Naive thymus-derived CD8-positive, alpha-beta T cell (primary cell): ENCODE measurements at places on chromosomes 3 and 15.

DNA sequence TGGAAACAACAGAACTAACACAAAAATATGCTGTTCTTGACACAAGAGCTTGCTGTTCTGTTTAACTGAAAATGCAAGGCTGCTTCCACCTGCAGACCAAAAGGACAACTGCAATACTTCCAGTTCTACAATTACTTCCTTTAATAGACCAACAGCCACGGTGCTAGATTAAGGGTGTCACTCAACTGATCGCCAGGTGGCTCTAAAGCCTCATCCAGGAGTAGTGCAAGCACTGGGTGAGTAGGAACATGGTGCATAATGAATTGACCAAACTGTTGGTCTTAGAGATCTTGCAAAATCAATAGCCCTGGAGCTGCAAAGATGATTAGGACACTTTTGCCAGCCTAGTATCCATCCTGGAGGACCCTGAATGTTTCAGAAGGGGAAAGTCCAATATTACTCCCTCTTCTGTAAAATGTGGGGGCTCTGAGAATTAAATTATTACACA is 3.6 kb upstream of the CLDN16 start:
- no peaks in the 10 kb centered on the region for H3K36me3 ChIP-seq
- H3K27me3 ChIP-seq = no peaks in the 10 kb centered on the region
- no peak overlapping the region for H3K4me3 ChIP-seq
- no peak for DNase-seq
- no peaks in the 10 kb centered on the region for H3K4me1 ChIP-seq

DNA sequence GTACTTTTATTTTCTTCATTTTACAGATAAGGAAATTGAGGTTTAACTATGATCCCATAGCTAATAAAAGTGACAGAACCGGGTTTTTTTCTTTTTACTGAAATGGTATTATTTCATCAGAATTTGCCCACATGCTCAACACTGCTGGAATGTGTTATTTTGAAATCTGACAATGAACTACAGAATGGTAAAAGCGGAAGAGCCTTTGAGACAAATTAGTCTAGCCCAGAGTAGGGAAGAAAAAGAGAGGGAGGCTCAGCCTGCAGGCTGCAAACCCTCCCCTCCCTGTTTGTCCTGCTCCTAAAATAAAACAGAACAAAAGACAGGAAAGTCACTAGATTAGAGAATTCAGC is 100.3 kb upstream of the LIPC start:
- no peaks in the 10 kb centered on the region for H3K27me3 ChIP-seq
- no peak for DNase-seq

DNA sequence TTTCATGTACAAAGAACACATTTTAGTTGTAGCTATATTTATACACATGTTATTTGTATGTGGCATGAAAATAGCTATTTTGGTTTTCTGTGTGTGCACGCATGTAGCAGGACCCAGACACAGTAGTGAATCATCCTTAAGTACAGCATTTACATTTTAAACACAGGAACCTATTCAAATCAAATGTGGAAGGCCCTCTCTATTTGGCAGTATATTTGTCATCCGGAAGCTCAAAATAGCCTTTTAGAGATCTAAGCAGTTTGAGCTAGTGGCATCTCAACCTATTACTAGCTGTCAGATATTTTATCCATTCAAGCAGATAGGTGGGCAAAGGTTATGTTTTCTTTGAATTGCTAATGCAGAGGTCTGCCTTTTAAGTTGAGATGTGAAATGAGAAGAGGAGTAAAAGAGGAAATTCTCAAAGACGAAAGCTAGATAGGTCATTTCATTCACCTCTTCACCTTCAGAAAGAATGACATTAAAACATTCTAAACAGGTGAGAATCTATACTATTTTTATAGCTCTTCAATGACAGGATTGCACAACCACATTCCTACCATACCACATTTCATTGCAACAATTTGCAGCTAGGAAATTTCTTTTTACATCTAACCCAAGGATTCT is 46.3 kb upstream of the TIPARP start:
- H3K4me1 ChIP-seq = no peaks in the 10 kb centered on the region
- DNase-seq = no peak
- no peaks in the 10 kb centered on the region for H3K27me3 ChIP-seq
- H3K4me3 ChIP-seq = no peak overlapping the region

- no peak overlapping the region for H3K4me3 ChIP-seq
- DNase-seq = no peak
- no peak overlapping the region for H3K27ac ChIP-seq
Observed at GRCh38 chr3:138068046-138068445, 47.4 kb downstream of the DZIP1L start.

- H3K27me3 ChIP-seq = no peaks in the 10 kb centered on the region
- H3K27ac ChIP-seq = no peak overlapping the region
- peaks cover 6% of the 10 kb centered on the region for H3K36me3 ChIP-seq
Observed at GRCh38 chr3:52099001-52099401, 42.6 kb upstream of the DUSP7 start.

GRCh38 chr15:91521548-91521947 is 332.0 kb upstream of the SLCO3A1 start:
- H3K27me3 ChIP-seq = no peaks in the 10 kb centered on the region
- DNase-seq = no peak
- no peak overlapping the region for H3K27ac ChIP-seq
- H3K4me1 ChIP-seq = peaks cover 19% of the 10 kb centered on the region
- H3K36me3 ChIP-seq = no peaks in the 10 kb centered on the region
- H3K4me3 ChIP-seq = no peak overlapping the region

GRCh38 chr15:69524814-69525213 is 72.2 kb downstream of the RPLP1 start:
- H3K4me1 ChIP-seq = no peaks in the 10 kb centered on the region
- H3K36me3 ChIP-seq = no peaks in the 10 kb centered on the region
- H3K27ac ChIP-seq = no peak overlapping the region
- no peak overlapping the region for H3K4me3 ChIP-seq
- H3K27me3 ChIP-seq = no peaks in the 10 kb centered on the region

DNA sequence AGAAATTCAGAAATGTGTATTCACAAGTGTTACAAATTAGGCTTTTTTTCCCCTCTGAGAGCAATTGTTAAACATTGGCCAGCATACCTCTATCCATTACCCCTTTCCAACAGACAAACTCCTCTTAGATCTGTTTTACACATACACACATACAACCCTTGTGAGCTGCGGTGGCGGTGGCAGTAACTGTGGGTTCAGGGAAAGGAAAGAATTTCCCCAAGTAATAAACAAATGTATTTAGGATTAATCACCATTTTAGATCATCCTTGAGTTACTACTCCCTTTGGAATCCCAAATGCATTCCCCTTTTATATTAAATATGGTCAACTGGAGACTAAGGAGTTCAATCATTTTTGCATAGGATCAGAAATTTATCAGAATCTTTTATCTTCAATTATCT is 667.0 kb downstream of the FHIT start:
- H3K27ac ChIP-seq = no peak overlapping the region
- H3K36me3 ChIP-seq = peaks cover 7% of the 10 kb centered on the region
- no peaks in the 10 kb centered on the region for H3K27me3 ChIP-seq
- DNase-seq = no peak
- no peaks in the 10 kb centered on the region for H3K4me1 ChIP-seq
- no peak overlapping the region for H3K4me3 ChIP-seq

DNA sequence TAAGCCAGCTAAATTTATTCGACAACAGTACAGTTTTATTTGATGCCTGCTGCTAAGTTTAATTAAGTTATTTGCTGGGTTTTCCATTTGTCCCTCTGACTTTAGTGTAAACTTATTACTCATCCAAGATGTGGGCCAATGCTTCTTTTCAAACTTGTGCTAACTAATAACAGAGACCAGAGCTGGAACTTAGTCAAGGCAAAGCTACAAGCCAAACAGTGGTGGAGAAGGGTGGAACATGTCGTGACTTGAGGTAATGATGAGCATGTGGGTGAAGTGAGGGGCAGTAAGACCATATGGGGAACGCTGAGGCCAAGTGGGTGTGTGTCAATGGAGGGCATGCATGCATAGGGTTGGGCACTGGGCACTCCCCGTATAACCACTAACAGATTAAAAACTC is 63.9 kb downstream of the NMD3 start:
- H3K27ac ChIP-seq = no peak overlapping the region
- no peaks in the 10 kb centered on the region for H3K27me3 ChIP-seq
- H3K4me3 ChIP-seq = no peak overlapping the region
- DNase-seq = no peak
- no peaks in the 10 kb centered on the region for H3K4me1 ChIP-seq

GRCh38 chr3:179956416-179956830 is 80.3 kb downstream of the PEX5L start:
- peaks cover 19% of the 10 kb centered on the region for H3K4me1 ChIP-seq
- peaks cover 33% of the 10 kb centered on the region for H3K27me3 ChIP-seq
- H3K4me3 ChIP-seq = no peak overlapping the region
- H3K36me3 ChIP-seq = no peaks in the 10 kb centered on the region
